Substantia nigra (tissue), 51 donors: ENCODE measurements at places on chromosomes 1 and 21.

GRCh38 chr1:21916447-21917238, 20.5 kb downstream of the HSPG2 start:
- no peak for DNase-seq

DNA sequence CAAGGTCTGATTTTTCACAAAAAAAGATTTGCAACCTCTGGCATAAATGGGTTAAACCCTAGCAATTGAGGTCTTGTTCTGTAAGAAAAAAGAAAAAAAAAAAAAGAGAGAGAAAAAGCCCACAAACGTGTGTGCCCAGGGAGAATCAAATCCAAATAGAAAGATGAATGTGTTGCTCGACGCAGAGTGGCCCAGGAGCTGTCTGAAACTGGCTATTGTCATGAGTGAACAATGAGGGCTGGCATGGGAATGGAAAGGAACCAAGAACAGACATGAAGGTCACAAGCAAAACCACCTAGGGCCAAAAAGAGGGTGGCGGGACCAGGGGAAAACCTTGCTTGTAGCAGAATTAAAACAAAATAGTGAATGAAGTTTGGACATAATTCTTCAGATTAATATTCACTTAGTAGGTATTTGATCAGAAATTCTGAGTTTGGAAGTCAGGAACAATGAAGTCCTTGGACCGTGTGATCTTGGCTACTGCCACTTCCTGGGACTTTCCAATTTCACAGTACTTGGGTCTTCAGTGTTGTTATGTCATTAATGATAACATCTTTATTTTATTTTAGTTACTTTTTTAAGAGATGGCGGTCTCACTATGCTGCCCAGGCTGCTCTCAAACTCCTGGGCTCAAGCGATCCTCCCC, 3.1 kb downstream of the ENO1 start:
- DNase-seq, result no peak

- DNase-seq, result no peak
These were observed 821 bp downstream of the MASP2 start for GRCh38 chr1:11046270-11046566.

GRCh38 chr1:68129536-68130250, 79.3 kb upstream of the DIRAS3 start:
- DNase-seq, result no peak

DNA sequence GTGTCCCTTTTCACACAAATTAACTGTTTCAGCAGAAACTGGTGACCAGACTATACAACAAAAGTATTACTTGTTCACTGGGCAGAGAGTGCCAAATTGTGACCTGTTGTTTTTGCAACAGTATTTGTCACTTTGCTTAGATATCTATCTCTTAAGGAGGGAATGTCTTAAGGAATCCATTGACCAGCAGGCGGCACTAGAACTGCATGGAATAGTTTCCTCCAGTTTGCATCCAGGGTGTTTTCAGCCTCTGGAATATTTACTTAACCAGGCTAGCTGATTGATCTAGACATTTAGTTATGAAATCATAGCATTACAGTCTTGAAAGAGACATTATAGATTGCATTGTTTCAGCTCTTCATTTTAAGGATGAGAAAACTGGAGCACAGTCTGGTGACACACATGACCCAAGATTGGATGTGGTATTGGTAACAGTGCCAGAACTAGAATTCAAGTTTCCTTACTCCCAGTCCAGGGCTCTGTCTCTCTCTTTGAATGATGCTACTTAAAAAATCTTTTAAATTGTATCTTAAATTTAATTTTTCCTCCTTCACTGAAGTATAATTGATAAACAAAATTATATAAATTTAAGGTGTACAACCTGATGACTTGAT, 16.9 kb downstream of the RPTN start:
- DNase-seq, result no peak

DNA sequence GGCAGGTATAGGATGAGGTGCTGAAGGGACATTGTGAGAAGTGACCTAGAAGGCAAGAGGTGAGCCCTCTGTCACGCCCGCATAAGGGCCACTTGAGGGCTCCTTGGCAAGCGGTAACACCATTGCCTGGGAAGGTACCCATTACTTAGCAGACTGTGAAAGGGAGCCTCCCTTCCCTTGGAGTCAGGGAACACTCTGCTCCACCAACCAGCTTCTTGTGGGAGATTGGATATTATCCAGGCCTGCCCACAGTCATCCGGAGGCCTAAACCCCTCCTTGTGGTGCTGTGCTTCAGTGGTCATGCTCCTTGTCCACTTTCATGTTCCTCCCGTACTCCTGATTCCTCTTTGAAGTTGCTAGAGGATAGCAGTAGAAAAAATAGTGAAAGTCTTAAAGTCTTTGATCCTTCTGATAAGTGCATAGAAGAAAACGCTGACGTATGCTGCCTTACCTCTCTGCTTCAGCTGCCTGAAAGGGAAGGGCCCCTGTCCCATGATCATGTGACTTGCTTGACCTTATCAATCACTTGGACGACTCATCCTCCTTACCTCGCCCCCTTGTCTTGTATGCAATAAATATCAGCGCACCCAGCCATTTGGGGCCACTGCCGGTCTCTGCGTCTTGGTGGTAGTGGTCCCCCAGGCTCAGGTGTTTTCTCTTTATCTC, 16.0 kb downstream of the RBBP4 start:
- DNase-seq, result no peak
